Nucleus accumbens (tissue), 56 donors: ENCODE measurements at places on chromosomes 12 and 14.
A peak's percentile ranks its signal among the peaks of the same experiment; 100 is the strongest.

DNA sequence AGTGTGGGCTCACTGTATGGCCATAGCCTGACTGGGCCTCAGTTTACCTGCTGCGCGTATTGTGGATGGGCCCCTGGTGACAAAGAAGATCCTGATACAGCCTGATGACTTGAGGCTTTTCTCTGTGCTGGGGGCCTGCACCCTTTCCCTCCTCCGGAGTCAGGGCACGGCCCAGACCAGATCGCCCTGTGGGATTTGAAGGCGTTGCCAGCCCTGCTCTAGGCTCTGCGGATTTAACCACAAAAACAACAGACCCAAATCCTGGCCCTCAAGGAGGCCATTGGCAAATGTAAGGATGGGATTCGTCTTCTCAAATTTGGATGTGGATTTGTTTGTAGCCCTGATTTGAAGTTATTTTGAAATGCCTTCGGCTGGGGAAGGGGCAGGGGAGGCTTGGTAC lies 195.8 kb downstream of the TSPAN9 start:
- DNase-seq, result no peak

DNA sequence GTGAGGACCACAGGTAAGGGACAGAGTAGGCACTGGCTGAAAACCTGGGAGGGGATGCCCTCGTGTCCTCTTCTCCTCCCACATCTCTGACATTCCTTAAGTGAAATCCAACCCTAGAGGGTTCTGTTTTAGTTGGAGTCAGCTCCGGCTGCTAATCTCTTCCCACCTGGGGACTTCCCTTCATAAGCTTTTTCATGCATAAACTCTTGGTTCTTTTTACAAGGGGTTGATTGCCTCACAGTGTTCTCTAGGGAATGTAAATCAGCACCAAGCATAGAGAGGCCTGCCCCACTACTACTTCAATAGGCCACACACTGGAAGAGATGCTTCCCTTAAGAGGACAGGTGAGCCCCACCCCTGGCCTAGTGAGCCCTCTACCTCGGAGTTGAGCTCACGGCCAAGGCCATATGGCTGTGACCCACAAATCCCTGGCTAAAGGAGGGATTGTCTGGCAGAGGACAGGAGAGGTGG lies 3.2 kb upstream of the SYNDIG1L start:
- no peak for DNase-seq

DNA sequence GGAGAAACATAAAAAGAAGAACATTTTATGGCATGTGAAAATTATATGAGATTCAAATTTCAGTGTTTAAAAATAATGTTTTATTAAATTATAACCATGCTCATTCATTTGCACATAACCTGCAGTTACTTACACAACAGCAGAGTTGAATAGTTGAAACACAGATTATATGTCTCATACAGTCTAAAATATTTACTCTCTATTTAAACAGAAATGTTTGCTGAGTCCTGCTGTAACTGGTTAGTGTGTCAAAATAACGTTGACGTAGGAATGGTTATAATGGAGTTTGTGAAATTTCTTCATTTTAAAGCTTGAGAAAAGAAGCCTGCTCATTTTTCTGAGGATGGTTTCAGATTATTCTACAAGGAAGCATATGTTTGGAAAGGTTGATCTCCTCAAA lies 196.5 kb upstream of the GARIN2 start:
- no peak for DNase-seq

GRCh38 chr12:94098466-94098865 lies 49.9 kb upstream of the PLXNC1 start:
- no peak for DNase-seq

GRCh38 chr14:94770251-94770749 lies 387 bp upstream of the GSC start:
- DNase-seq, result no peak

DNA sequence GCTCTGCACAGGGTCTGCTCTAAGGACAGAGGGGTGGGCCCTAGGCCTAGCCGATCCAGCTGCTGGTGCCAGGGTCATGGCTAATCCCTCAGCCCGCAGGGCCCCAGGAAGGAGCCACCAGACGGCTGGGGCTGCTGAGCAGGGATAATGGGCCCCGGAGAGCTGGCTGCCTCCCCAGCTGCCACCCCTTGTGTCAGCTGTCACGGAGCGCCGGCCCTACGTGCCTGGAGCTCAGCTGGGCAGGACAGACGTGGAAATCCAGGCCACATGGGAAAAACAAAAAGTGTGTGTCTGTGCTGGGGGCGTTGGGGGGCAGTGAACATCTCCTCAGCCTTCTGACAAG lies 36.2 kb downstream of the CHGA start:
- DNase-seq, result peak; percentile 48

GRCh38 chr12:63843254-63843720 lies 1.2 kb upstream of the SRGAP1 start:
- no peak for DNase-seq

DNA sequence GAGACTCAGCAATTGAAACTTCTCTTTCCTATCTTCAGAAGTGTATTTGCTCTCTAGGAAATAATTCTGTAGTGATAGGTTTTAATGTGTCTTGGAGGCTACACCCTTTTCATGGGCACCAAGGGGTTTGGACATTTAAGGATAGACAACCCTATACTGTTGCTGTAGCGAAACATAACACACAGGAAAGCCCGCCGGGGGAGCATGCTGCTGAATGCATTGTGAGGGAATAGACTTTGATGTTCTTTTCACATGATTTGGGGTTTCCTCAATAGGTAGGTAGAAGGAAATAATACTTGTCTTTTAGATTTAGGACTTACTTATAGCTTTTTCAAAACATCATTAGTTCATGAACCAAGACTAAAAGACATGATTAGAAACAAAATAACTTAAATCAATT lies 97.0 kb downstream of the PELI2 start:
- DNase-seq, result no peak

- no peak for DNase-seq
Observed at GRCh38 chr12:22979854-22980469, 355.0 kb downstream of the ETNK1 start.

GRCh38 chr14:64114796-64115195 lies 179.4 kb downstream of the ESR2 start:
- no peak for DNase-seq

GRCh38 chr12:58174316-58174715 lies 232.9 kb downstream of the ATP23 start:
- DNase-seq, result no peak

DNA sequence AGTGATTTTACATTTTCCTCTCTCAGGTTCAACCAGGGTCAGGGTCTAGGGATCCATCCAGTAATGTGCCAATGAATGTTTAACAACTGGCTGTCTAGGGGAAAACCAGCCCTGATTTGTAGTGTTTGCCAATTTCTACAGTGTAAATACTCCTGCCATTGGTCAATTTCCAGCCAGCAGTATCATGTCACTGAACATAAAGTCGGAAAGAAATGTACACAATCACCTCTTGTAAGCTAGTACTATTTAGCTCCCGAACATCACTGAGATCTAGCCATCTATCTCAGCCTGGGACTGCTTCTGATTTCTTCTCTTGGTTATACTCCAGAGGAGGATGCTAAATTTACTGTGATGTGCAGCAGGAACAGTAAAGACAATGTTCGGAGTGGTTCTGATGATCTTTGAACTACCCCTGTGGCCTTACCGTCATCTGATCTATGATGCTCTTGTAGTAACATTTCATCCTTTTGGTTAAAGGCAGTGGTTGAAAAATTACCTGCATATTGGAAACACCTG lies 36.7 kb upstream of the EGLN3 start:
- DNase-seq, result no peak

DNA sequence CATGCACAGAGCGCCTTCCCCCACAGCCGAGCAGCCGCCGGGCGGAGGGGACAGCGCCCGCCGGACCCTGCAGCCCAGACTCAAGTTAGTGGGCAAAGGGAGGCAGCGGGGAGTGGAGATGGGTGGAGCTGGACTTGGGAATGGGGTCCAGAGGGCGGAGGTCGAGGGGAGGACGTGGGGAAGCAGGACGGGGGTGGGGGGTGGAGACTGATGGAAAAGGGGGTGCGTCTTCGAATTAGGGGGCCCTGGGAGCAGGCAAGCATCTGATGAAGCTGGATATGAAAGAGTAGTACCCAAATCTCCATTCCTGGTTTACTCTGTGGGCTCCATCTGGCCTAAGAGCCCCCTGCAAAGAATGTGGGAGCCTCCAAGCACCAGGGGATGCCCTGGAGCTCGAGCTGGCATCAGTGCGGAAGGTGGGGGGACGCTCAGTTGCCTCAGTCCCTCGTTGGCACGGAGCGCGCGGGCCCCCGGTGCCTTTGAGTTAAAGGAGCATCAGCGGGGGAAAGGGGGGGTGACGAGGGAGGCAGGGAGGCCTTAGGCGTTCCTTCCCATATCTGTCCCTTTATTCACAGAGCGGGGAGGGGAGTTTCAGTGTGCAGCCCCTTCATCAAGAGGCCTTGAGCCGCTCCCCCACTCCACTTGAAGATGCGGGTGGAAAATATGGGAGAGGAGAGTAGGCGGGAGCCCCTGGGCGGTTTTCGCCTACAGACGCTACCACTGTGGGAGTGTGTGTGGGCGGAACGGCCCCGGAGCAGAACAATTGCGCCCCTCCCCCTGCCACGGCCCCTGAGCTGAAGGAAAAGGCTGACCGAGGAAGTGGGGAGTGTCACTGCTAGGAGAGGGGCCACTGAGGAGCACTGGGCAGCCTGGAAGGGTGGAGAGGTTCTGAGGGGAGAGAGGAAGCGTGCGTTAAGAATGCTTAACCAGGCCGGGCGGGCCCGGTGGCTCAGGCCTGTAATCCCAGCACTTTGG lies 644 bp downstream of the NAB2 start:
- peak; percentile 29 for DNase-seq

DNA sequence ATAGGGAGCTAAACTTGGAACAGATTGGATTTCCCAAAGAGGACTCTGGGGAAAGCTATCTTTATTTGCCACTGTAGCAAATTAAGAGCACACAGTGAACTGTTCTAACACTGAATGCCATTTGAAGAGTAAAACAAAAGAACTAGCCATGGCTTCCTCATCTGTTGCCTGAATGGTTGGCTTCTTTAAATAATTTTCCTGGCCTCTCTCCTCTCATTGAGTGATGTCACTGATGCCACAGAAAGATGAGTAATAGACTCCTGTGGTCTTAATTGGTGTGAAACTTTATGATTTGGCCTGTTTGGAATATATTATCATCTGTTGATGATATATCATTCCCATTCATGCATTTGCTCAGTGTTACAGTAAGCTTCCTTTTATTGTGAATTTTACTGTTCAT lies 42.5 kb downstream of the WDR20 start:
- no peak for DNase-seq

DNA sequence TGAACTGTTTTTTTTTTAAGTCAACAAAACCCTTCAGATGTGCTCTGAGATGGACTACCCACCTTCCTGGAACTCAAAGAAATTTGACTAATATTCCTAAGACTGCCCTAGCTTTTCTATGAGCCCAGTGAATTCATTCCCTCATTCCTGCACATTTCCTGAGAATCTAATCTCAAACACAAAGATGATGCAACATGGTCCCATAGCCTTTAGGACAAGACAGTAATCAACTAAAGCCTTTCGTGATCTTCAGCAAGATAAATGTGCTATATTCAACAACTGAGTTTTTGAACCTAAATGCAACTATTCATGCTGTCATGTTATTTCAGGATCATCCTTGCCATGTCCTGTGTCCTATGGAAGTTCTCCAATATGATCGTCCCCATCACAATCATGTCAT lies 5.0 kb downstream of the SETD3 start:
- DNase-seq, result no peak

- peak; percentile 6 for DNase-seq
Observed at GRCh38 chr12:129772501-129773493, 131.0 kb downstream of the TMEM132D start.

DNA sequence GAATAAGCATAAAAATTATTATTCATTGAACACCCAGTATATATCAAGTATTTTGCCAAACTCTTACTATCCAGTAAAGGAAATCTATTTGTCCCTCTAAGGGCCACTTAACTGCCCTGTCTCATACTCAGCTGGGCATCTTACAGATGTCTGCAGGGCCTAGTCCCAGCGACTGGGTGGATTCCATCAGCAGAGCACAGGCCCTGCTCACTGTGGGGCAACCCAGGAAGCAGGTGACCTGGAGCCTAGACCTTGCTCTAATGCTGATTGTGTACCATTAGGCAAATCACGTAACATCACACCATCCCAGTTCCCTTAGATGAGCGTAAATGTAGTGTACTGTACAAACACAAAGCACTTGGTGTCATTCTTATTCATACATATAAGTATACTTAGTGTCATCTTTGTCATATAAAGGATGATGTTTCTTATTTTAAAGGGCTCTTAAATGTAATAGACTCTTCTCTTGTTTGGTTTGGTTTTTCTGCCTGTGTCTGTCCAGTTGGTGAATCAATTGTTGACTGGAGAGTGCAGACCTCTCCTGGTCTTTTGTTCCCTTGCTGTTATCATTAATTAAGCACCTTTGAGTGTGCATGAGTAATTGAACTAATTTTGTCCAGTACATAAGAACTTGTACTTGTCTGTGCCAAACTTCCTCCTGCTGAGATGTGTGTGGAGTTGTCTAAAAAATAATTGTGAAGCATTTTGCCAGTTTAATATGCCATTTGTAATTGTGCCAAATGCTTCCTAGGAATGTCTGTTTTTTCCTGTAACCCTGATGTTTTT lies 49.3 kb downstream of the RAB35 start:
- no peak for DNase-seq

DNA sequence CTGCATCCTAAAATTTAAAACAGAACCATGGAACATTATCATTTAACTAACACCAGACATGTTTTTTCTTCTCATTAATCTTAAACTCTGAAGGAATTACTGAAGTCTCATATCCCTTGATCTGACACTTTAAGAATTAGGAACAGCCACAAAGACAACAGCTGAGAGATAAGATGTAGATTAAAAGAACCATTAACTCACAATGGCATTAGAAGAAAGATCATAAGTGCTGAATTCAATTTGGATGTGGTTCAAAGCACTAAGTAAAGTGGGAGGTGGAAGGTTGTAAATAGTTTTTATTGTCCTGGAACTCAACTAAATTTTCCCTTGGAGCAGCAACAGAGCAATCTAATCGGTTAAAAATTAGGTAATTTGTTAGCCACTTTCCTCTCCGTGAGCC lies 199.0 kb upstream of the ATP2B1 start:
- DNase-seq, result no peak

DNA sequence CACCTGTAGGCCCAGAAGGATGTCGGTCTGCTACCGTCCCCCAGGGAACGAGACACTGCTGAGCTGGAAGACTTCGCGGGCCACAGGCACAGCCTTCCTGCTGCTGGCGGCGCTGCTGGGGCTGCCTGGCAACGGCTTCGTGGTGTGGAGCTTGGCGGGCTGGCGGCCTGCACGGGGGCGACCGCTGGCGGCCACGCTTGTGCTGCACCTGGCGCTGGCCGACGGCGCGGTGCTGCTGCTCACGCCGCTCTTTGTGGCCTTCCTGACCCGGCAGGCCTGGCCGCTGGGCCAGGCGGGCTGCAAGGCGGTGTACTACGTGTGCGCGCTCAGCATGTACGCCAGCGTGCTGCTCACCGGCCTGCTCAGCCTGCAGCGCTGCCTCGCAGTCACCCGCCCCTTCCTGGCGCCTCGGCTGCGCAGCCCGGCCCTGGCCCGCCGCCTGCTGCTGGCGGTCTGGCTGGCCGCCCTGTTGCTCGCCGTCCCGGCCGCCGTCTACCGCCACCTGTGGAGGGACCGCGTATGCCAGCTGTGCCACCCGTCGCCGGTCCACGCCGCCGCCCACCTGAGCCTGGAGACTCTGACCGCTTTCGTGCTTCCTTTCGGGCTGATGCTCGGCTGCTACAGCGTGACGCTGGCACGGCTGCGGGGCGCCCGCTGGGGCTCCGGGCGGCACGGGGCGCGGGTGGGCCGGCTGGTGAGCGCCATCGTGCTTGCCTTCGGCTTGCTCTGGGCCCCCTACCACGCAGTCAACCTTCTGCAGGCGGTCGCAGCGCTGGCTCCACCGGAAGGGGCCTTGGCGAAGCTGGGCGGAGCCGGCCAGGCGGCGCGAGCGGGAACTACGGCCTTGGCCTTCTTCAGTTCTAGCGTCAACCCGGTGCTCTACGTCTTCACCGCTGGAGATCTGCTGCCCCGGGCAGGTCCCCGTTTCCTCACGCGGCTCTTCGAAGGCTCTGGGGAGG lies at the start of gene LTB4R:
Gene LTB4R (plus strand): TSS at position 857 of the 959 bp plus-strand sequence. CDS start 4,150 bp downstream, outside the sequence.
- no peak for DNase-seq
